ENCODE measurements at places on chromosomes 7 and 10.

GRCh38 chr7:25084821-25085220, 40.2 kb downstream of the CYCS start:
- DNase-seq: no peak

DNA sequence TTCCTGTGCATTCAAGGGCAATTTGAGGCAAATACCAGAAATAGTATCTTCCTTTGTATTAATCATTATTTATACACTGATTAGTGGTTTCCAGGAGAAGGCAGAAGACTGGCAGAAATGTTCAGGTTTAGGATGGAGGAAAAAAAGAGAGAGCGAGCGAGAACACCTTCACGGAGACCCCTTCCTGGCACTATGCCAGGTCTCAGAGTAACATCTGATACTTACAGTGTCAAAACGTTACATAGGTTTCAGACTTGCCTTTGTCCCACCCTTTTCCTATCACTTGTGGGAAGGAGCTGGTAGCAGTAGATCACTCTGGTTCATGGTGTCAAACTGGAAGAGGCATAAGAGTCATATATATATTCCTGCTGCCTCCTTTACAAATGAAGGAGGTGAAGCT, 652 bp downstream of the OR2A12 start:
- no peak for DNase-seq

DNA sequence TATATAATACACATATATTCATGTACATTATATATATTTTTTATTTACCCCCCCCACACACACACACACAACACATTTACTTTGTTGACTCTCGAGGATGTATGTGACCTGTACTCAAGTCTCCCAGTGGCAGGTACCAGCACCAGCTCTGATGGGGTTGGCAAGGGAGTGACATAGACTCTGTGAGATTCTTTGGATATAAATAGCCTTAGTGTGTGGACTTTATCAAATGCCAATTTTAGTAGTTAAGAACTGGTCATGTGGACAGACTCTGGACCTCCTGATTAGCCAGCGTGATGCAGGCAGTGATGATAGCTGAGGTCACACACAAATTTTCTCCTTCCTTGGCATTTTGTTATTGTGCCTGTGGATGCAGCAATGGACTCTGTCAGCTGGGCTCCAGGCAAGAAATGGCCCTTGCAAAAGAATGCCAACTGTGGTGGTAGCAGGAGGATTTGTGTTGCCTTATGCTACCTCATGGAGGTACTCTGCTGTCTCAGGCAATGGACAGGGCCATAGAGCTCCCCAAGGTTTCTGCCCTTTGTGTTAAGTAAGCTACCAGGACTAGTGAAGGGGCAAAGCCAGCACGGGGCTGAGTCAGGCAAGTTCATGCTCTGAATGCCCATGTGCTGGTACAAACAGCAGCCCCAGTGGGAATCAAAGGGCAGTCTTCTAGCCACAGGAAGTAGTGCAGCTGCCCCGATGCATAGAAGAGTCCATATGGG, 224.6 kb upstream of the ZWINT start:
- DNase-seq: no peak

GRCh38 chr10:78053211-78053868, 19.7 kb downstream of the RPS24 start:
- no peak for DNase-seq

DNA sequence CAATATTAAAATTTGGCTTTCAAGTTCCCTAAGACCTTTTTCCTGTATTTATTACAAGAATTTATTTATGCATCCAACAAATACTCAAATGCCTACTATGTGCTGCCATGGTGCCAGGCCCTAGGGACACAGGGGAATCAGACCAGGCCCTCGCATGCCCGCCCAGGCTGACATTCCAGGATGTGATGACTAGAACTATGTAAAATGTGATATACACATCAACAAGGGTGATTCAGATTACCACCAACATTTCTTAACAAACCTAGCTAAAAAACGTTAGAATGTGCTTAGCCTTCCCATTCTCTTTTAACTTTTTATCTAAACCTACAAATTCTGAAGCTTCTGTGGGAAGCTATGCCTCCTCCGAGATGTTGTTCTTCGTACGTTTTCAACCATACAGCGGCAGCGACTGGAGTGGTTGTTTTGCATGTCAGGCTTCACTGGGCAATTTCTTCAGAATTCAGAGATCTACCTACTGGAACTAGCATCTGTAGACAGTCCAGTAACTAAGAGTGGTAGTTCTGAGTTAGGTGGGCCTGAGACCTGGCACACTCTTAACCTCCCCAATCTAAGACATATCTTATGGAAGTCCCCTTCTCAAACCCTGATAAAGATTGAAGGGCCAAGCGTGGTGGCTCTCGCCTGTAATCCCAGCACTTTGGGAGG, 22.1 kb downstream of the GNA12 start:
- DNase-seq: peak; percentile 77
